Stimulated activated CD8-positive, alpha-beta memory T cell treated with anti-CD3 and anti-CD28 coated beads, Interleukin-2, amount 100 ng/mL, for 48 hours (primary cell): ENCODE measurements at places on chromosomes 7 and 10.

DNA sequence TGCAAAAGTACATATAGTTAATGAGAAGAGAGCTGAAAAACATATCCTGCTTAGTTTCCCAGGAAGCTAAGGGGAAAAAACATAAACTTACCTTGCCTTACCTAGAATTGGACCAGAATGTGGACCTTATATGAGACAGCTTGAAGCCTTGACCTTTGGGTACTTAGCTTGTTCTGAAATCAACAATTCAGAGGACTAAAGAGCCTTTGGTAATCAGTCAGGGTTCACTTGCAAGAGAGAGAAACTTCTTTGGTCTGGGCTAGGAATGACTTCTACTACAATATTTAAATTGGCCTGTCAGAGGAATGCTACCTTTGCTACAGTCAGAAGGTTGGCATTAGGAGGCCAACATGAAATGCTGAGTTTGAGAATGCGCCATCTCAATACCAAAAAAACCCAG, 24.9 kb downstream of the SAMD8 start:
- no peak for DNase-seq

DNA sequence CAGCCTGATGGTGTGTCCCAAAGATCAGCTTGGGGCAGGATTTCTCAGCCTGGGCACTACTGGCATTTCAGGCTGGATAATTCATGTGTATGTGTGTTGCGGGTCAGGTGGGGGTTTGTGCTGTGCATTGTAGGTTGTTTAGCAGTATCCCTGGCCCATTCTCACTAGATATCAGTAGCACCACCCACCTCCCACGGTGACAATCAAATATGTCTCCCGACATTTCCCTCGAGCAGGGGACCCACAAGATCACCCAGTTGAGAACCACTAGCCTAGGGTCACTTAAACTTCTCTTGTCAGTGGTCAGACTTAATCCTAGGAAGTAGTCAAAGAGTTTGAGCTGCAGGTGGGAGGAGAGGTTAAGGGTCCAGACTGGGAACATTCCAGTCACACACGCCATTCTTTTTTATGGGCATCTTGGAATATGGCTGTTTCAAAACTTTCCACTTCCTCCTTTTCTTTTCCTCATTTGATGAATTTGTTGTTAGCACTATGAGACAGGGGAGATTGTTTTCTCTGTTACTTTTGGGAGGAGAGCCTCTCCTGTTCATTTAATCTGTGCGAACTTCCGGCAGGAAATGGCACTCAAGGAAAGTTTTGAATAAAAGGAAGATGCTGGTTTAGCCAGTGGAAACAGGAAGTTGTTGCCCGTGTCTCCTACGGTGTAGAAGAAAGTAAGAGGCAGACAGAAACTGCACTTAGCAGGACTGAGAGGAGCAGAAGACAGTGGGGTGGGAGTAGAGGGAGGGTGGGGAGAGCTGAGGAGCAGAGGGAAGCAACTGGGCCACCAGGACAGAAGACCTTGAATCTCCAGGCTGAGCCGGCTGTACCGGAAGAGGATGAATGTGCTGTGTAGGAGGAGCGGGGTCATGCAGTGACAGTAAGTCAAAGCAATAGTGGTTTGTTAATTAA, 17.6 kb upstream of the EXOC6 start:
- no peak for DNase-seq

- DNase-seq, result no peak
Measured at GRCh38 chr10:110737886-110738634, 93.9 kb downstream of the RBM20 start.

- no peak for DNase-seq
Measured at GRCh38 chr10:73761781-73762180, 17.6 kb downstream of the SEC24C start.

DNA sequence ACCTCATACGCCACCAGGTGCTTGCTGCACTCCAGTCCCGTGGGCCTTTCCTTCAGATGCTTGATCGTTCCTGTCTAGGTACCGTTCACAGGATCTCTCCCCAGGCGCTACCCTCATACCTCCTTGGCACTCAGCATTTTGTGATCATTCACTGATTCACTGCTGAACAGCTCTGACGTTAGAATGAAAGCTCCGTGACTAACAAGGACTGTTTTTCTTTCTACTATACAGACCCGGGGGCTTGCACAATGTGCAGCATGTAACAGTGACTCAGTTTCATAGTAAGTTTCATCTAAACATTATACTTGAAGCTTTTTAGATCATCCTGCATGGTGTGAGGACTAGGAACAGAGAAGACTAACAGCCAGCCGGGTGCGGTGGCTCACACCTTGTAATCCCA, 20.6 kb downstream of the KIN start:
- no peak for DNase-seq

- DNase-seq, result no peak
Measured at GRCh38 chr10:80485946-80486764, 32.0 kb downstream of the TSPAN14 start.

- DNase-seq, result no peak
Measured at GRCh38 chr7:68321776-68322496, 1276.3 kb upstream of the AUTS2 start.

DNA sequence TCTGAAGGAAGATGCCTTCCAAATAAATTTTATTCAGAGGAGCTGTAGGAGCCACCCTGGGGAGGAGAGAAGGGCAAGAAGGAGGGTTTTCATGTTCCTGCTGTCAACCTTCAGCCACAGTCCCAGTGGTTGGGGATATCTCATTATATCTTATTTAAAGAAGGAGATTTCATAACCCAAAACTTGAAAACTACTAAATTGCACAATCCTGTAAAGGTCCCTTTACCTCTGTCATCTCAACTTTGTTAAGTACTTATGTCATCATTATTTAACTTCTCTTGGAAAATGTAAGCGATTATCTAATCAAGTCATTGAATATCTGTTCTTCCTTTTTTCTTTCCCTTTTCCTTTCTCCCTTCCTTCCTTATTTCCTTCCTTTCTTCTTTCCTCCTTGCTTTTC, 794.5 kb upstream of the IGFBP3 start:
- no peak for DNase-seq

- no peak for DNase-seq
Measured at GRCh38 chr7:51973939-51974338, 657.3 kb upstream of the COBL start.

DNA sequence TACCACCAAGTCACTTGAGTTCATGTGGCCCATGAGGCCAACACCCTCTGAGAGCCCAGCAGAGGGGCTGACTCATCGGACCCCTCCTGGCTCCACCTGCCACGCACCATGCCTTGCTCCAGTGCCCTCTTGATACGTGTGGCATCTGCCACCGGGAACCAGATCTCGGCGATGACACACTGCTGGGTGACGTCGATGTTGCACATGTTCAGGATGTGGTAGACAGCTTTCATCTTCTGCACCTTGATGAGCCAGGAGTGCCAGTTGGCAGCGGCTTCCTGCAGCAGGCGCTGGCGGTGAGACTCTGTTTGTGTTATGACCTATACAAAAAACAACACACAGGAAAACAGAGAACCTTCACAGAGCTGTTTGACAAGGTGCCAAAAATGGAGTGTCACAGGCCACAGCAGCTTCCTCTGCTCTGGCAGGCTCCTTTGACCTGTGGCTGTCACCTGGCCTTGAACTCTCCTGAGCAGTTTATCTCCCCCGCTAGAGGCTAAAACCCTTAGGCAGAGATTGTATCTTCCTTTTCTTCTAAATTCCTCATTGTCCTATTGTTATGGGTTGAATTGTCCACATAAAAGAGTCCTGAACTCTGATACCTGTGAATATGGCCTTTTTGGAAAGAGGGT, 45.2 kb upstream of the TMEM213 start:
- DNase-seq, result peak; percentile 76

DNA sequence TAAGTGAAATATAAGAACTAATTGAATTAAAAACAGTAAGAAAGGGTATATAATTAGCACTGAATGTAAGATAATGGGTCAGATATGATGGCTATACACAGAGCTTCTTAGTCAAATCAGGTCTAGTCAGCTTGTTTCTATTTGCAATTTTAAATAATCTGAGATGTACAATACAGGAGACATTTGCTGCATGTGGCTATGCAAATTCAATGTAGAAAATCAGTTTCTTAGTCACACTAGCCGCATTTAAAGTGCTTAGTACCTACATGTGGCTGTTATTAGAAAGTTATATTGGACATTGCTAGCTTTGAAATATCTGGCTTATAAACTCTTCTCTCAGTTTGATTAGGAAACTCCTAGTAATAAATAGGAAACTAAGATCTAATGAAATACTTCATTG, 25.3 kb downstream of the CCDC7 start:
- no peak for DNase-seq

GRCh38 chr10:97353945-97354344, 19.4 kb upstream of the FRAT2 start:
- DNase-seq, result no peak

DNA sequence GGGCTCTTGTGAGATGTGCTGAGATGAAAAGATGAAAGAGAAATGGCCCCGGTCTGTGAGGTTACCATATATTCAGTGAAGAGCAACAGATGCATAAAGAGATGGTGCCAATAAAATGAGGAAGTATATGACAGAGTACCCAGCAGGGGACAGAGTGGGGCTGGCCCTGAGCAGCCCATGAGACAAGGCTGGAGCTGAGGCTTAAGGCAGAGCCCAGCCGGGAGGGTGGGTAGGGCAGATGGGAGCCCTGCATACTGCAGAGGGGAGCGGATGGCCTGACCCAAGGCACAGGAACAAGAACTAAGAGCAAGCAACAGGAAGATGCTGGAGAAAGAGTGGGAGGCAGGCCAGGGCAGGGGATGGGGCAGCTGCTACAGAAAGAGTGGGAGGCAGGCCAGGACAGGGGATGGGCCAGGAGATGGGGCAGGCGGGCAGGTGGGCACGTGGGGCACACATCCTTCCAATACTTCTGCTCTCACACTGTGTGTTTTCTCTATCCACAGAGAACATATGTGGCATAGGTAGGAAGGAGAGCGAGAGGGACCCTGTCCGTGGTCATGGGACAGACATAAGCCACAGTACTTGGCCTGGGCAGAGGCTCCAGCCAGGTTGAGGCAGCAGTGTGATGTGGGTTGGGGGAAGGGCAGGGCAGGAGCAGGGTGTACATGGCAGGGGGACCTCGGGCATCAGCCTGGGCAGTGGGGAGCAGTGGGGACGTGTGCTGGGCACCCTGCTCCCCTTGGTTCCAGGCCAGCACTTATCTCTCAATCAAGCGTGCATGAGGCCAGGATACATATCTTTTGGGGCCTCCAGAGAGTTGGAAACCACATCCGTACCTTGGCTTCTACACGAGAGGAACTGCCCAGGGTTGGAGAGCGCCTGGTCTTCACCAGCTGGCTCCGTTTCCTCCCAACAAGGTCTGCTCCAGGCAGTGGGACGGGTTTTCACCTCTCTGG, 91.6 kb upstream of the IKZF1 start:
- DNase-seq, result no peak

- no peak for DNase-seq
Measured at GRCh38 chr7:157686285-157686894, 349.6 kb downstream of the DNAJB6 start.

DNA sequence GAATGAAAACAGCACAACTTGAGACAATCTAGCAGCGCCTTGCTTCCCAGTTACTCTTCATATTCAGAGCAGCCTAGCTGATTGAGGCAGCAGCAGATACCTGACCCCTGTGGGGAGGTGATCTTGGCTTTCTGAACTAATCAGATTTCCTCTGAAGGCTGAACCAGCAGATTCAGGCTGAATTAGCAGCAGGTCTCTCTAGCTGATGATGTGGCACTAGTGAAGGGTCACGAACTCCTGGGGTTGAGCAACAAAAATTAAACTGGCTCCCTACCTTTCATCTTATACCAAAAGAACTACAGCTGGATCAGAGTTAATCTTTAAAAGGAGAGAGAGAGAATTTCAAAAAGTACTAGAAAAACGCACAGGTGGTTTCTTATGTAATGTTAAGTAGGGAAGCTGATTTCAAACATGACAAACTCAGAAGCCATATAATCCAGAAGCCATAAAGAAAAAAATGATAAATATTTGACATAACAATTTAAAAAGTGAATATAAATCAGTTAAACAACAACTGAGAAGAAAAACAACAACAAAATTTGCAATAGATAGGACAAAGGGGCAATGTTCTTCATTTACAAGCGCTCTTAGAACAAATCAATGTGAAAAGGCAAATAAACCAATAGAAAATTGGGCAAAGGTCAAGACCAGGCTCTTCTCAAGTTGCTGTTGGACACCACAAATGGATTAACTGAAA, 13.5 kb downstream of the SLC25A13 start:
- no peak for DNase-seq

- DNase-seq, result no peak
Measured at GRCh38 chr10:3830946-3831345, 45.9 kb upstream of the KLF6 start.

DNA sequence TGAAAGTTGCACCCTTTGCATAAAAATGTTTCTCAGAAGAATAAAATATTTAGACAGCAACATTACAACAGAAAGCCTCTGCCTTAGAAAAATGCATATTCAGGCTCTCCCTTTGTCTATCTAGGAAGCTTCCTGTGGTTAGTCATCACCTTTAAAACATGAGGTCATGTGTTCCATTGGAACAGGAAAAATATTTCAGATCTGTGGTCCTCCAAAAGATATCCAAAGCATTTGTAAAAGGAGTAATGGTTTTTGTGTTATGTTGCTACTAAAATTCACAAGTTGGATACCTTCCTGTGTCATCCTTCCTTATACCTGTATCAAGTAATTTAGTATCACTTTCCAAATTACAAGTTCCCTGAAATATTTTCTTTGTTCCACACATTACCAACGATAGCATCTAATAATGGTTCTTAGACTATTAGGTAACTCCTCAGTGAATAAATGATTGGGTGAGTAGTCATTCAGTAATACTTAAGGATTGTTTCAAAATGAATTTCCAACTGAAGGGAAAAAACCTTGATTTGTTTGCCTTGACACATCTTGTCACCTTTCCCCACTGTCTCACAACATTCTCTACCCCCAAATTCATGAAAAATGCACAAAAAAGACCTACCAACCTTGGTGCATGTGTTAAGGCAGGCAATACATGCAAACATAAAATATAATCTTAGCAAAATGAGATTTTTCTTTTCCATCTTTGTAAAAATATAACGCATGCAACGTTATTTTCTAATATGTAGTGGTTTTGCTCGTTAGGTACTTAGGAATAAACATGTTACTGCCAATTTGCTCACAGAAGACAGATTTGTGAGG, 19.7 kb upstream of the RHOBTB1 start:
- no peak for DNase-seq

DNA sequence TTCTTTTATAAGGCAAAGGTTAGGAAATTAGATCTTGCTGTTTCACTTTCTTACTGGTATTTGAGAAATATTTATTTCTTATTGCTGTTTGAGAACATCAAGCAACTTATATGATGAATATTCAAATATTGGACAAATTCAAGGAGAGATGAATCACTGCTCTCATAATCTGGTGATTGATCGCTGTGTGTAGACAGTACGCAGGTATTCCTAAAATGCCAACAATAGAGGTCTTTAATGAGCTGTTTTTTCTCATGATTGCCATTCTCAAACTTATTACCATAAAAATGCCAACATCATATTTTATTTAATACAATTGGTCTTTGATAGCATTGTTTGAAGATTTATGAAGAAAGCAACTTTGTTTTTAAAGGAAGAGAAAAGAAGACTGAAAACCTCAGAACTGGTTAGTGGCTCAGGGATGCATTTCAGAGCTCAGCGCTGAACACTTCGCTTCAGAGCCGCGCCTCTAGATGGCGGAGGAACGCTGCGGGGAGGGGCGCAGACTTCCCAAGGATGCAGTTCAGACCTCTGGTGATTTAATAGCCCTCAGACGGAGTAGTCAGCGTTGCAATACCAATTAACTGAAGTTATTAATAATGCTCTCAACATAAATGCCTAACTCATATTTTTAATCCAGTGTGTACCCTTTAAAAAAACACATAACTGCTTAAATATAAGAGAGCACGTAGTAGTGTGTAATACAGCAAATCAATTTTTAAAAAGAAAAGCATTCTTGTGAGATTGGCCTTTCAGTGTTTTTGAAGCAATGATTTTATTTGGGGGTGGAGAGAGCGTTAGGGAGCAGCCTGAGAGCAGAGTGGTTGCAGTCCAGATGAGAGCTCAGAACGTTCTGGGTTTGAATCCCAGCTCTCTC, 38.5 kb upstream of the STEAP4 start:
- no peak for DNase-seq
